ENCODE measurements at places on chromosomes 2 and 18.
A peak's percentile ranks its signal among the peaks of the same experiment; 100 is the strongest.

GRCh38 chr2:175621821-175622220 lies 380.2 kb downstream of the LNPK start:
- no peak for DNase-seq

GRCh38 chr18:77151772-77152520 lies 19.4 kb upstream of the MBP start:
- no peak for DNase-seq

DNA sequence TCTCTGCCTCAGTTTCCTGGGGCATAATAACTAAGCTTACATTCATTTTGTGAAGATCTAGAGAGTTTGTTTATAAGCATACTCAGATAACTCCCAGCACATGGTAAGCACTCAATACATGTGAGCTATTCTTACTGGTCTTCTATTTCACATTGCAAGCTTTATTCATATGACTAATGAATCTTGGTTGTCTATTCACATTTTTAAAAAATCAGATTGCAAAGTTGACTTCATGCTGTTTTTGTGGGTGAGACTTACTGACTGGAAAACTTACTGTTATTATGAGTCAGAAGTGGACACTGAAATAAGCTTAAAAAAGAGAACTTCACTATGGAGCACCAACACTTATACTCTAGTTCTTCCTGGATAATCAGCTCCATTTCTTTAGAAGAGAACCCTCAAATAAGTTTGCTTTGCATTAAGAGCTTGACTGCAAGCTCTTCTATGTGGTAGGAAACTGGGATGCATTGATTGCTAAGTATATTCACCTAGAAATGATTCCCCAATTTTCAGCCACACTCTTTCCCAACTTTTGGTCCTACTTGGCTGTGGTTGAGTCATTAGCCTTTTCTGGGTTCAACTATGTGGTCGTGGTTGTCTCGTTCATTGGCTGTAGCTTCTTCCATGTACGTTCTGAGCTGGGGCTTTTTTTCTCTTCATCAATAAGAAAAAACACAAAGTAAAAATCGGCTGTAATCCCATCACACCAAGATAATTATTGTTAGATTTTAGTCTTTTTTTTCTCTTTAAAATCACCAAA lies 29.5 kb upstream of the RBMS1 start:
- DNase-seq = no peak

- DNase-seq = no peak
These were observed 29.6 kb downstream of the TCF7L1 start for GRCh38 chr2:85162746-85163301.

- DNase-seq = no peak
These were observed 335.4 kb downstream of the SLC4A3 start for GRCh38 chr2:219962801-219963200.

DNA sequence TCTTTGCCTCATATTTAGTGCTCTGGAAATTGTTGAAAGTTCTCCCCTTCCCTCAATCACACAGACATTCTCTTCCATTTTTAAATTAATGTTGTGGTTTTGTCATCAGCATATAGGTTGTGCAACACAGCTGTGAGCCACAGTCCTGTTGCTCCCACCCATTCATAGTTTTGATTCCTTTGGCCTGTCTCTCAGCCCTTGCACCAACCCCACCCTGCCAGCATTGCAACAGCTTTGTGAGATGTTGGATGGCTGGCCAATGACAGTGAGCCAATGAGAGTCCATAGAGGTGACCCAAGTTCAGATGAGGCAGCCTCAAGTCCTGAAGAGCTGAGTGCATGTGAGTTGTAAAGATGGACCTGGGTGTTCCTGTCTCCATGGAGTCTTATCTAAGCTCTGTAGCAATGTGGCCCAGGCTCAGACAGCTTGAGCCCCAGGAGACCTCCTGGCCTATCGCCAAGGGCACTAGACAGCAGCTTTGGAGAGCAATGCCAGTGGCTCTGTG lies 775.5 kb downstream of the RNF144A start:
- peak; percentile 31 for DNase-seq

DNA sequence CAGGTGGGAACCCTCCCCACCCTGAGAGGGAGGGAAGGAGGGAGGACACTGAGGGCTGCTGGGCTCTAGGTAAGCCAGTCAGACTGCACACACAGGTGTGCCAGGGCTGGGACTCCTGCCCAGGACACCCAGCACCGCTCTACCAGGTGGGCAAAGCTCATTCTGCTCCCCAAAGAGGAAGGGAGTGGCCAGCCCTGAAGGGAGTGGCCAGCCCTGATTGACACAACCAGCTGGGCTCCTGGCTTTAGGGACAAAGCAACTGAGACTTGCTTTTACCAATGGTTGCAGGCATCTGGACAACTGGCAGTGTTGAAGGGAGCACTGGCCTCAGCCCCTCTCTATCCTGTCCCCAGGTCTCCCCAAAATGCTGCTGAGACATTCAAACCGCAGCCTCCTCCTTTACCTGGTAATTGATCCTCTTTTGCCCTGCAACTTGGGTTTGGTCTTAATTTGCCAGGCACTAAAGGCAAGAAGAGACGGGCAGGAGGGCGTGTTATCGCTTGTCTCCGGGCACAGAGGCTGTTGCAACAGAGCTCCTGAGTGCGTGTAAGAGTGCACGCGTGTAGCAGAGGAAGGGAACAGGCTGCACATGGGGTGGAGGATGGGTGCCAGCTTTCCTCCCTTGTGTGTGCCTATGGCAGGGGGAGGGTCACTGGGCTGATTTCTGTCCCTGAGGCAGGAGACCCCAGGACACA lies 14.5 kb upstream of the FOSL2 start:
- DNase-seq = no peak

- DNase-seq = no peak
These were observed 174.0 kb upstream of the CDH20 start for GRCh38 chr18:61159246-61159645.

- peak; percentile 84 for DNase-seq
These were observed 265.3 kb downstream of the SETBP1 start for GRCh38 chr18:44945888-44946401.

- peak; percentile 47 for DNase-seq
These were observed 125.1 kb upstream of the HAAO start for GRCh38 chr2:42917425-42917927.

DNA sequence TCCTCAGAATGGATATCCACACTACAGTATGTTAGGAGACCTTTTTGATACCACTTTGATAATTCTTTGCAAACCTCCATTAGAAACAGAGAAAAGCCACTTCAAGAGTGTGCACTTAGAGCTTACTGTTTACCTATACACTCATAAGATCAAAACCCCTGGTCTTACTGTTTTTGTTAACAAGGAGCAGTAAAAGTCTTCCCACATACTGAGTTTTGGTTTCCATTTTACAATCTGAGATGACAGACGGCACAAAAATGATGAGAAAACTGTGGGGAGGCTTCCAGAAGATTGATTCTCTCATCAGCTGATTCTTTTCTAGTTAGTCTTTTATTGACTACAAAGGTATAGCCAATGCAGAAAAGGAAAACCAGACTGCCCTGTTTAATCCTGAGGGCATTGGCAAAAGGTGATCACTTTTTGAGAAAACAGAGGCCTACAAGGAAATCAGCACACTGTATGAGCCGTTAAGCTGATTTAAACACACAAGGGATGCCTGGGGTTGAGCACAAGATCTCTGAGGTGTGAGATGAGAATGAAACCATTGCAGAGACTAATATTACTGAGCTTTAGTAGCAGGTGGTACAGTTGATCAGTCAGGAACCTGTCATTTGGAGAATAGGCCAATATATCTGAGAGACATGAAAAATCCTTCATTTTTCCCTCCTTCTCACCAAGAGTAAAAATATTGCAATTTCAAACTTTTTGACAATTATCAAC lies 368.6 kb downstream of the GRB14 start:
- DNase-seq = no peak

Data from NCI-H2029 treated with DMSO at 0.1 percent for 48 hours (cell line).